Fibroblast of skin of abdomen (primary cell): ENCODE measurements at places on chromosomes 1 and 21.
A peak's percentile ranks its signal among the peaks of the same experiment; 100 is the strongest.

- peak; percentile 87 for DNase-seq
Measured at GRCh38 chr1:191963781-191964455, 194.3 kb upstream of the RGS18 start.

- peak; percentile 12 for DNase-seq
Measured at GRCh38 chr1:16204634-16205333, 7.7 kb downstream of the ARHGEF19 start.

DNA sequence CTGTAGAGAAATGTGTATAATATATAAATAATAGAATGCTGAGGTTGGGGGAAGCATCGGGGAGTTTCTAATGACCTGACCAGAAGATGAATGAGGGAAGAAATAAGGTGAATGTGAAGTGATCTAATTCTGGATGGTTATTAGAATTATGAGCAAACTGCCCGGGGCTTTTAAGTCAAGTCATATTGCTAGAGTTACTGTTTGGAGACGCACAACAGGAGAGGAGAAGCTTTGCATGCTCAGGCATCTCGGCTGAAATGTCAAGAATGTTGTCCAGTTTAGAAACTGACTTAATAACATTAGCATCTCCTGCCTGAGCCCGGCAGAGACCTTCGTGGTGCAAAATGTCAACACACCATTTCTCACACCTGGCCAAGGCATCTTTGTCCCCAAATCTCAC is 119.1 kb downstream of the RRAGC start:
- DNase-seq, result no peak

GRCh38 chr21:36699546-36700294 is 805 bp downstream of the SIM2 start:
- no peak for DNase-seq

GRCh38 chr1:25031601-25031965 is 101.5 kb upstream of the RUNX3 start:
- no peak for DNase-seq

GRCh38 chr1:177934927-177935326 is 34.9 kb downstream of the SEC16B start:
- no peak for DNase-seq

GRCh38 chr1:229567109-229567868 is 8.8 kb upstream of the ABCB10 start:
- no peak for DNase-seq

- no peak for DNase-seq
Measured at GRCh38 chr1:247212012-247212411, 40.2 kb upstream of the ZNF124 start.

- no peak for DNase-seq
Measured at GRCh38 chr1:150829751-150830150, 21.7 kb upstream of the CTSK start.

DNA sequence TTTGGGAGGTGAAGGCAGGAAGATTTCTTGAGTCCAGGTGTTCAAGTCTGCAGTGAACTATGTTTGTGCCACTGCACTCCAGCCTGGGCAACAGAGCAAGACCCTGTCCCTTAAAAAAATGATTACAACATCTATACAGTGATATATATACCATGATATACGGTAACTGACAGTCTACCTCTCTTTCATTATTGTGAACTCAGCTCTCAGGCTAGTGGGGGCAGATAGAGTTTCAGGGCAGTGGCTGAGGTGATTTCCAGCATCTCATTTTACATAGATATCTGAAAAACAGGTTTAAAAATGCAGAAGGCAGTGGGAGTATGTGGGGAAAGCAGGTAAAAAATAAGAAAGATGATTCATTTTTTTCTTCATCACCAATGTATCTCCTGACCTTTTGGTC is 8.1 kb upstream of the NTNG1 start:
- DNase-seq, result no peak

GRCh38 chr1:205775015-205775716 is at the start of gene RAB29:
RAB29 (minus strand) TSS chr1:205775482; CDS start chr1:205774956, 526 bp downstream.
- peak; percentile 73 for DNase-seq

DNA sequence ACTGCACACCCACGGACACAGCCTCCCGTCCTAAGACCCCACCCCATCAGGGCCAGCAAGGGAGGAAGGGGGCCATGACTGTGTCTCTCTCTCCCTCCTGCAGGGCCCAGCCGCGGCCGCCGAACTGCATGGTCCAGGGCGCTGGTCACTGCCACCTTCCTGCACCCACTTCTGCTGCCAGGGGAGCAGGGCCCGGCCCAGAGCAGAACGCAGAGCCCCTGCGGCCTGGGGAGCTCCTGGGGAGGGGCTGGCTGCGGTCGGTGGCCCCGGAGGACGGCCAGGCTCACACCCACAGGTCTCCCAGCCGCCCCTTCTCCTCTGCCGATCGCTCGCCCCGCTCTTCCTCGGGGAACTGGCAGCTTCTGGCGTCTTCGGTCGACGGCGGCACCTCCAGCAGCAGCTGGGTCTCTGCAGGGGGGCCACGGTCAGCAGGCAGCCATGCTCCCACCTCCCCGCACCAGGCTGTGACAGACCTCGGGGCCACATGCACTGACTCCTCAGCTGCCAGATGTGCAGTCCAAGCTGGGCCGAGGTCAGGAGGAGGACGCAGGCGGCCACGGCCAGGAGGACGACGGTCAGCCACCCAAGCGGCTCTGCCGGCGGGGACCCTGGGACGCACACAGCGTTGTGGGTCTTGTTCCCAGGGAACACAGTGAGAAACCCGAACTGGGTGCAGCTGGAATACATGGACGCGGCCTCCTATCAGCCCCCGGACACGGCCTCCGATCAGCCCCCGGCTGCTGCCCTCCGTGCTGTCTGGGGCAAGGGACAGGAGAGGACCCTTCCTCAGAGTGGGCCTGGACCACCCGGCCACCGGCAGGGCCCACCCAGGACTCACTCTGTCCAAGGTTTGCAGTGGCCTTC is 2.6 kb downstream of the TNFRSF18 start:
- no peak for DNase-seq

GRCh38 chr1:245213066-245213831 is 58.5 kb downstream of the KIF26B start:
- DNase-seq, result no peak

- no peak for DNase-seq
Measured at GRCh38 chr1:84363019-84363418, 35.3 kb upstream of the DNASE2B start.

- DNase-seq, result no peak
Measured at GRCh38 chr1:160315359-160315758, 27.7 kb downstream of the COPA start.

DNA sequence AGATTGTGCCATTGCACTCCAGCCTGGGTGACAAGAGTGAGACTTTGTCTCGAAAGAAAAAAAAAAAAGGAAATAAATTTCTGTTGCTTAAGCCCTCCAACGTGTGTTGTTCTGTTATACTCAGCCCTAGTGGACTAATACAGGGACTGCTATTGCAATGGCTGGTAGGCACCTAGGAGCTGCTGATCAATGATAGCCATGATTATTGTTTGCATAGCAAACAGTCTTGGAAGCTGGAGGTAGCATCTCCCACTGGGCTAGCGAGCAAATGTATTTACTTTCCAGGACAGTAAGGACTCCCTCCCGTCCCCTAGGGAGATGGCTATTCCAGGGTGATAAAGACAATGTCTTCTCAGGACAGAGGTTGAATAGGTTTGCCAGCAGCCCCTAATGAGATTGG is 13.5 kb upstream of the TNFRSF8 start:
- DNase-seq, result no peak

GRCh38 chr1:153968408-153968807 is 706 bp downstream of the CREB3L4 start:
- DNase-seq, result no peak

- DNase-seq, result no peak
Measured at GRCh38 chr1:201551096-201551495, 12.2 kb downstream of the NAV1 start.
